Renal cortical epithelial cell (primary cell): ENCODE measurements at places on chromosomes 5 and 9. TPM values are rescaled to one million over a fixed set of nuclear protein-coding genes. Genes with fewer than 3 reads are reported as not detected.

DNA sequence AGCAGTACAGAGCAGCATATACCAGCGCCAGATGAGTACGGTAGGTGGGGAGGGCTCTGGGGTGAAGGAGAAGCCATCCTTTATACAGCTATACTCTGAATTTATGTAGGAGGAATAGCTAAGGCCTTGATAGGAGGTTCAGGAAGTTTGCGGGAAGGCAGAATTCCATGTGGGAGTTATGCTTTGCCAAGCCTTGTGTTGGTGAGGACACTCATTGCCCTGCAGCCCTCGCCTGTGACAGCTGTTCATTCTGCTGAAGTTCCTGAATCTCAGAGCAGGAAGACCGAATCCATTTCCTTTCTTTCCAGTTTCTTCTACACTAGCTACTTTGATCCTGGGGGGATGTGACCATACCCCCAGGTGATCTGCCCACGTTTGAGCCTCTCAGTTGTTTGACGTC lies 7.7 kb downstream of the MFAP3 start:
- DNase-seq, result no peak

- DNase-seq, result peak; percentile 97
Measured at GRCh38 chr9:127561491-127562278, 50.4 kb upstream of the STXBP1 start.

DNA sequence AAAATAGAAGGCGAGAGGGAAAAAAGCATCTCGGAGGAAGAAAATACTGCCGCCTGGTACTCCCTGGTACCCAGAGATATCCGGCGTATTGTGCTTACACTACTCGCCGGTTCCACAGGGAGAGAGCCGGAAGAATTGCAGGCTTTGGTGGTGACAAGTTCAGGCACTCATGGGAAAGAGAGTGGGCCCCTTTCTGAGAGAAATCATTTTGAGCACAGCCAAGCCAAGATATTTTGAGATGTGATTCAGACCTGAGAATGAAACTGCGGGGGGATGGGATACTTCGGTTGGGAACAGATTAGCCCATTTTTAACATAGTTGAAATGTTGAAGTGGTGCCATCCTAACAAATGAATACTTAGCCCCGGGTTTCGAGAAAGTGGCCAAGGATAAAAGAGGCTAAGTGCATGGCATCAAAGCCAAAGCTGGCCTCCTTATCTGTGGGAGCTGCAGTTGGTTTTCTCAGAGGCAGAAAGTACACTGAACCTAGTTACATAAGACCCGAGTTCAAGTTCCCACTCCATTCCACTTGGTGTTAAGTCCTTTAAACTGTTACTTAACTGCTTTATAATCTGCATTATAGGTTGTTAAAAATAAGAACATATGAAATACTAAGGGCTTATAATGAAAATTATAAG lies 62.7 kb downstream of the SLC1A3 start:
- DNase-seq, result no peak

GRCh38 chr5:137024044-137024443 lies 475.1 kb downstream of the SPOCK1 start:
- DNase-seq, result peak; percentile 9

DNA sequence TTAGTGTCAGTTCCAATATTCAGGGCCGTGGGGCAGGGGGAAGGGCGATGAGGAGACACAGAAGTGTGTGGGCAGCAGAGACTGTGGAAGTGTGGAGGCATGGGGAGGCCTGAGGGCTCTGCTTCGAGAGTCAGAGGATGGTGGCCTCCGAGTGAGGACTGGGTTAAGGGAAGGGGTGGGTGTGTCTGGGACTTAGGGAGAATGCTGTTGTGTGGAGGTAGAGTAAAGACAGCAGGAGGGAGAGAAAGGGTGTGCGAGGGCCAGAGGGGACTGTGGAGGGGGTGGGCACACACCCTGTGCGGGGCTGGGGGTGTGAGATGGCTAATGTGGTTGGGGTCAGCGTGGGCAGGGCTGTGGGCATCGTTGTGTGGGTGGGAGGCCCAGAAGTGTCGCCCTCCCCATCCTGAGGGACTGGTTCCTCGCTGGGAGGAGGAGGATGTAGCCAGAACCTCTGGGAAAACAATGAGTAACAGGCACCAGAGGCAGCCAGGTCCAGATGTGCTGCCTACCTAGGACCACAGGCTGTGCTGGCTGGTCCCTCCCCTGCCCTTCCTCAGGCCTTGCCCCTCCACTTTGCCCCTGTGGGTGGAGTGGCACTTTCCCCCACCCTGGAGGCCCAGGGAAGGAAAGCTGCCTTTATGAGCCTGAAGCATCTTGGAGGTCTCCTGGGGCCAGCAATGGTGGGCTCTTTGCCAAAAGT lies 4.2 kb downstream of the USP20 start:
- DNase-seq, result no peak

GRCh38 chr5:93591323-93591945 lies 8.4 kb downstream of the NR2F1 start:
- DNase-seq, result no peak

- peak; percentile 86 for DNase-seq
Measured at GRCh38 chr9:76634356-76635054, 129.7 kb upstream of the PCA3 start.

- peak; percentile 42 for DNase-seq
Measured at GRCh38 chr5:172724242-172725183, 46.5 kb downstream of the DUSP1 start.

GRCh38 chr5:167786871-167787578 lies 504.4 kb upstream of the WWC1 start:
- DNase-seq, result no peak

GRCh38 chr9:114626415-114627020 lies 15.4 kb downstream of the TMEM268 start:
- DNase-seq, result no peak

DNA sequence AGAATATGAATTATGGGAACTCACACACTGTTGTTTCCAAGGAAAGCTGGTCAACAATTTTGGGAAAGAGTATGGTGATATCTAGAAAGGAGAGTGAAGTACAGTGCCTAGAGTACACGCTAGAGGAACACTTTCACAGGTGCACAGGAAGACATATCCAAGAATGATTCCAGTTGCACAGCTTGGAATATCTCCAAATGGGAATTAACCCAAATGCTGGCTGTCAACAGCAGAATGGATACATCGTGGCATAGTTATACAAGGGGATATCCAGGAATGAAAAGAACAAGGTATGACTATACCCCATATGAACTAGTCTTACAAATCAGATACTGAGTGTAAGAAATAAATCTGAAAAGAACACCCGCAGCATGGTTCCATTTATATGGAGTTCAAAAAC lies 231.3 kb downstream of the FSTL4 start:
- no peak for DNase-seq

GRCh38 chr9:36169166-36169565 lies at the start of gene CCIN:
Gene CCIN (plus strand): TSS chr9:36169388. CDS start chr9:36169503, 115 bp downstream.
- no peak for DNase-seq

GRCh38 chr5:158283397-158283796 lies 424.5 kb upstream of the CLINT1 start:
- DNase-seq, result no peak

- DNase-seq, result peak; percentile 23
Measured at GRCh38 chr5:148107608-148108007, 43.8 kb downstream of the SPINK5 start.

DNA sequence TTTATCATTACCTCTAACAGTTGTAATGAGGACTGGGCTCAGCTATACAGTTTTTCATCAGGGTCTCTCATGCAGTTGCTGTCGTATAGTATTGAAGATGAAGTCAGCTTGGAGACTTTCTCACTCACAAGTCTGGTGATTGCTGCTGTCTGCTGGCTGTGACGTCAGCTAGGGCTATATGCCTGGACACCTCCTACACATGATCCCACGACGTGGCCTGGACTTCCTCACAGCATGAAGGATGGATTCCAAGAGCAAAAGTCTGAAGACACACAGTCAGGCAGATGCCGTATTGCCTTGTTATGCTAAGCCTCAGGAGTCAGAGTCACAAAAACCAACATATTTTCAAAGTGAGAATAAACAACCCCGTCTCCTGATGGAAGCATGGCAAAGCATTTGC lies 193.3 kb downstream of the LURAP1L start:
- DNase-seq, result no peak

Gene ADAMTS12
- 2.3 and 6.3 TPM in 2 replicates for total RNA-seq

Gene SLC6A3
- total RNA-seq, result not detected in 2 replicates

Gene MYMK
- total RNA-seq, result not detected in 2 replicates

Gene MEIKIN
- total RNA-seq, result not detected in 2 replicates

Gene ZNG1C
- total RNA-seq, result 18.4 and 39.4 TPM in 2 replicates

Gene SLC45A2
- total RNA-seq, result not detected in 2 replicates

Gene NR5A1
- not detected in 2 replicates for total RNA-seq
